ENCODE measurements at places on chromosomes 4 and X.

DNA sequence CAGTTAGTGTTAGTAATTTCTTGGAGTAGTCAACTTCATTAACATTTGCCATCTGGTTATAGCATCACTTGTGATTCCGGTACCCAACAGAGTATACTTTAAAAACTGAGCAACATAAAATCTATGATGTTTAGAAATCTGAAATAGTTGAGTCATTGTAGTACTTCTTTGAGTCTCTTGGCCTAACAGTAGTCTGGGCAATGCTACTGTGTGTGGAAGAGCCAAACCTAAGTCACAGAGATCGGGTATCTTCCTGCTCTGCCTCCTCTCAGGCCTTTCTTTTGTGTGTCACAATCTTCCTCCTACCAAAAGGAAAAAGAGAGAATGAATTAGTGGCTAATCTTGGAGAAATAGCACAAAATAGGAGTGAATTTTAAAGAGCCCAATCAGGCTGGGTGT lies 25.5 kb downstream of the DCUN1D4 start:
- no peak for DNase-seq

- DNase-seq: no peak
Observed at GRCh38 chr4:825971-826330, at the start of gene CPLX1. TSS of gene CPLX1 (minus strand) at chr4:826129. CDS start at chr4:824522, 1,607 bp downstream.

DNA sequence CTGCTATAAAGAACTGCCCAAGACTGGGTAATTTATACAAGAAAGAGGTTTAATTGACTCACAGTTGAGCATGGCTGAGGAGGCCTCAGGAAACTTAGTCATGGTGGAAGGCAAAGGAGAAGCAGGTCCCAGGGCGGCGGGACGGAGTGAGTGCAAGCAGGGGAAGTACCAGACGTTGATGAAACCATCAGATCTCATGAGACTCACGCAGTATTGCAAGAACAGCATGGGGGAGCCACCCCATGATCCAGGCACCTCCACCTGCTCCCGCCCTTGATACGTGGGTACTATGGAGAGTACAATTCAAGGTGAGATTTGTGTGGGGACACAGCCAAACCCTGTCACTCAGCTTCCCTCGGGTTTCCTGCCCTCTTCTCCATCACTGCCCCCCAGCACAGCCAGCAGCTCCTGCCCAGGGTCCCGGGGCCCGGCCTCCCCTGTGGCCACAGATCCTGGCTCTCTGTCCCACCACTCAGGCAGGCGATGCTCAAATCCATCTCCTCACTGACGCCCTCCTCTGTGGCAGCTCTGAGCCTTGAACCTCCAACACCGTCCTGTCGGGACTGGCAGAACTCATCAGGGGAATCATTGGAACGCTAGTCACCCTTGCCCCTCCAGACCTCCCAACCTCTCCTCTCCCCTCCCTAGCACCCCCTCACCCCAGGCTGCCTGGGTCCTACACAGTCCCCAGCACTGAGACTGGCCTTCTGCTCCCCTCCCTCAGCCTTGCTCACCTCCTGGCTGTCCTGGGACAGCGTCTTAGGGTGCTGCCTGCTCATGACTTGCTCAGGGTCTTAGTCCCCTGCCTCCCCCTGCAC lies 37.6 kb downstream of the FGFRL1 start:
- no peak for DNase-seq

DNA sequence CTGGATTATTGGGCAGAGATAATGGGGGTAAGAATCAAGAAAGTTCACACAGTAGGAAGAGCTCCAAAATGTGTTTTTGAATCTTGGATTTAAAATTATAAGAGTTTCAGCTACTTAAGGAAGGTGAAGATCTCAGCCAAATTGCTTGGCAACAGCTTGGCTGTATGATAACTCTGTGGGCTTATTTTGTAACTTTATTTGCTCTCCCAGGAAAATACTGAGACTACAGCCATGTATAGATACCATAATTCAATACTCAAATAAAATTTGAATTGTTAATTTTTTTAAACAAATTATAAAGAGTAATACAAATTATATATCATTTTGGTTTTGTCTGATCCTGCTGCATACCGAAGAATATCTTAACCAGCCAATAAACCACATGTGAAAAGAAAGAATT lies 129.5 kb upstream of the INPP4B start:
- DNase-seq: no peak

GRCh38 chrX:56802921-56803849 lies 74.1 kb downstream of the NBDY start:
- DNase-seq: peak; percentile 75

GRCh38 chr4:114654592-114654991 lies 56.0 kb downstream of the UGT8 start:
- DNase-seq: no peak

DNA sequence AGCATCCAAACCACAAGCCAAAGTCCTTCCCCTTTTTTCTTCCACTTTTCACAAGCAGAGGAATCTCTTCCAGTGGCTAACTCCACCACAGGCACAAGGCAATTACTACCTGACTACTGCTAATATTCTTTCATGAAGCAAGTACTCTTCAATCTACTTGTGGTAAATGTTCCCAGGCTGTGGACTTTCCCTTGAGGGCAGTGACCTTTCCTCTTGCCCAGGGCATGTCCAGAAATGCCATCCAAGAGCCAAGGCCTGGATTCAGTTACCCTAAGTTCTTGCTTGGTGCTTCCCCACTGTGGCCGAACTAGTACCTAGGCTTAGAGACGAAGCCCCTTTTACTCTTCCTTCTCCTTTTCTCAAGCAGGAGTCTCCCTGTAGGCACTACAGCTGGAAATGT lies 400.7 kb downstream of the DCAF12L2 start:
- DNase-seq: no peak

DNA sequence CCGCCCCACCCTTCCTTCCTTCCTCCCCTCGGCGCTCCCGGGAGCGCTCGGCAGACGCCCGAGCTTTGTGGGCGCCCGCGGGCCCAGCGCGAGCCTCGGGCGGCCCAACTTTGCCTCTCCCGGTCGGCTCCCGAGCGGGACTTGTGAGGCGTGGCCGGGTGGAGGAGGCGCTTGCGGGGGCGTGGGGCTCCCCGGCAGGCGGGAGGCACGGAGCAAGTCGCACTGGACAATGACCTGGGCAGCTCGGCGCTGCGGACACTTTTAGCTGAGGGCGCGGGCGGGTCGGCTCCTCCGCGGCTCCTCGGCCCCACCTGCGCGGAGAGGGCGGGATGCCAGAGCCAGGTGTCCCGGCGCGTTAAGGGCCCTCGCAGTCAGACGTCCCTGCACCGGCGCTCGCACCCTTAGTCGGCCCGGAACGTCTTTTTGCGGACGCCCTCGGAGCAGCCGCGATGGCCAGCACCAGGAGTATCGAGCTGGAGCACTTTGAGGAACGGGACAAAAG lies 385 bp downstream of the DCLK2 start:
- DNase-seq: no peak

DNA sequence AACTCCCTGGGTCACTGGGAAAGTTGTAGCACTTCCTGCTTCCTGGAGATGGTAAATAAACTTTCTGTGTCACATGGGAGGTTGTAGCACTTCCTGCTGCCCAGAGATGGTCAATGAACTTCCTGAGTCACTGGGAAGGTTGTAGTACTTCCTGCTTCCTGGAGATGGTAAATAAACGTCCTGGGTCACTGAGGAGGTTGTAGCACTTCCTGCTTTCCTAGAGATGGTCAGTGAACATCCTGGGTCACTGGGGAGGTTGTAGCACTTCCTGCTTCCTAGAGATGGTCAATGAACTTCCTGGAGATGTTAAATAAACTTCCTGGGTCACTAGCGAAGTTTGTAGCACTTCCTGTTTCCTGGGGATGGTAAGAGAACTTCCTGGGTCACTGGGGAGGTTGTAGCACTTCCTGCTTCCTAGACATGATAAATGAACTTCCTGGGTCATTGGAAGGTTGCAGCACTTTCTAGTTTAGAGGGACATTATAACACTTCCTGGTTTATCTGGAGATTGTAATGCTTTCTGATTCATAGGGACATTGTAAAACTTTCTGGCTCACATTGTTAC lies 62.3 kb upstream of the CD99 start:
- no peak for DNase-seq

GRCh38 chrX:103789004-103789403 lies 12.4 kb downstream of the PLP1 start:
- no peak for DNase-seq

DNA sequence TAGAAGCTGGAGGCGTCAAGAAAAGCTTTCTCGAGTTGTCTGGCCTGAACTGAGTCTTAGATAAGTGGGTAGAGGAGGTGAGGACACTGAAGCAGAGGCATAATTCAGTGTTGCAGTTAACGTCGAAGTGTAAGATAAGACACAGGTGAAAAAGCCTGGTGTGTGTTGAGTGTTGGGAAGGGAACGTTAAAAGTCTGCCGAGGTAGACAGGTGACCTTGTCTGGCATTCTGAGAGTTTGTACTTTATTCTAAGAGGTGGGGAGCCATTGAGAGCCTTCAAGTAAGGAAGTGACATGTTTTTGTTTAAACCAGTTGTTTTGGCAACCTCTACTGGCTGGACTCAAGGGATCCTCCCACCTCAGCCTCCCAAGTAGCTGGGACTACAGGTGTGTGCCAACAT lies 219.1 kb downstream of the SHROOM3 start:
- DNase-seq: no peak

DNA sequence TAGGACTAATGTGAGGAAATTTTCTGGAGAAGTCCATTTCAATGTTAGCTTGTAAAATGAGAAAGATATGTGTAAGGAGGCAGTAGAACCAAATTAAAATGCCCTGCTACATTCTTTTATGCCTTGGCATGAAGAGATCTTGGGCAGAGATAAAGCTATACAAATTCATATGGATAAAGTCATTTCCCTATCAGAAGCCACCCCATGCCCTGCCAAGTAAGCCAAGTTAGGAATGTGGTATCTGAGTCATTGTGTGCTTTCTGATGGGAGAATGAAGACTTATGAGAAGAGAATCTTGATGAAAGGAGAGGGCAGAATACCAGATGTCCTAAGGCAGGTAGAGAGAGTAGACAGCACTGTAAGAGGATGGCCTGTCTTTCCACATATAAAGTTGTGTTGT lies 83.7 kb downstream of the TEX13A start:
- DNase-seq: no peak

DNA sequence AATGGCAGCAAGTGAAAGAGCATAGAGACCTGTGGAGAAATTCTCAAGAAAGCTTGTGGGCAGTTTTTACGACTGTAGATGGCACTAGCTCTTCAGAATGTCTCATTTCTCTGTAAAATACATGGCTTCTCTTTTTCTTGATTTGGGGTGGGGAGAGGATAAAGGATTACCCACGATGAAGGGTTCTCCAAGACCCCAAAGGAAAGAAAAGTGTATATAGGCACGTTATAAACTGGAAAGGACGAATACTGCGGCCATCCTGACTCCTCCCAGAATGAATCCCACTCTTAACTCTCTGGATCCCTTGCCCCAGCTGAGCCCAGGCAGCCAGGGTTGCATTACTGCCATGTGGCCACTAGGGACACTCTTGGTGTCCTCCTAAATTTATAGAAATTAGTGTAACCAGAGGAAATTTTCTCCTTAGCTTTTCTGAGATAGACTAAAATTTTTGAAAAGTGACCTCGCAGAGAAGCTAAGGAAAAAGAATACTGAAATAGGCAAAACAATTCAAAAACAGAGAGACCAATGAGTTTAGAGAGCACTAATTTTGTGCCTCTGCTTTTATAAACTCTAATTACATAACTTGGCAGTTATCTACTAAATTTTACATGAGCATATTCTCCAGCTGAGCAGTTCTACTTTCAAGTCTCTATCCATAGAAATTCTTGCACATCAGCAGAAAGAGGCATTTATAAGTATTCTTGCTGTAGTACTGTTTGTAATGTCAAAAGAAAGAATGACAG lies 37.8 kb upstream of the PCDH19 start:
- DNase-seq: peak; percentile 36

GRCh38 chr4:25667931-25668557 lies 12.4 kb downstream of the SLC34A2 start:
- peak; percentile 44 for DNase-seq

DNA sequence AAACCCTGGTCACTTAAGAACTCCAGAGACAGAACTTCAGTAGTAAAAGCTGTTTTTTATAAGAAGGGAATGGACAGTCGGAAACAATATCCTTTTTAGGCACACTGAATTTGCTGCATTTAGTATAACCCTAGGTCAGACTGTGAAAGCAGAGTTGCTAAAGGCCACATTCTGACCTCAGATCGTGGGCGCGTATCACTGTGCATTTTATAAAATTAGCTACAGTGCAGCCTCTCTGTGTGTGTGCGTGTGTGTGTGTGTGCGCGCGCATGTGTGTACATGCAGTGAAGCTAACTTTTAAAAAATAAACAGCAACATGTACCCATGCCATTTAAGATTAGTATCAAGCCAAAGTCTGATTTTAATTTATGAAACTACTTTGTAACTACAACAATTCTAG lies 8.0 kb downstream of the ZNF827 start:
- DNase-seq: no peak

DNA sequence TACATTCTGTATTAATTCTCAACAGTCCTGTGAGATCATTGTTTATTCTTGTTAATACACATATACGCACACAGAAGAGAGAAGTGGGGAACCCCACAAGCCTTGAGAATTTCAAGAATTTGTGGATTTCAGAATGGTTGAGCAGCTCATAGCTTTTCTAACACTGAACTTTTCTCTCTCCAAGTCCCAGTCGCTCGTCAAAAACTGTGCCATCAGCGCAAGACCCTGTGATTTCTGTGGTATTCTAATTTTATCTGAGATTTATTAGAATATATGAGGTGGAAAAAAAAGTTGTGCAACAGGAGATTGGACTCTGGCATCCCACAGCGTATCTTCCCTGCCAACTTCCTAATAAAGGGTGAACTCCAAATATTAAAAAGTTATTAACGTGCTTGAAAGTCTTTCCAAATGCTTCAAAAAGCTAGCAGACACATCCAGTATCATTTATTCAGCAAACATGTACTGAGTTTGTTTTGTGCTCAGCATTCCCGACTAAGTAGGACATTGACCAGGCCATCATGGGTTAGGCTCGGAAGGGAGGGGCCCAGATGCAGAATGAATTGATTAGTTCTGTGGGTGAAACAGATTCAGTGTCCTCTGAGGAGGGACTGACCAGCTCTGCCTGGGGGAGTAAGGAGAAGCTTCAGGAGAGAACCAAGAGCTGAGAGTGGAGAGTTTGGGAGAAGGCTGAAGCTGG lies 165.6 kb downstream of the CBR4 start:
- no peak for DNase-seq

- DNase-seq: peak; percentile 82
Observed at GRCh38 chr4:23728393-23728792, 161.5 kb downstream of the PPARGC1A start.

DNA sequence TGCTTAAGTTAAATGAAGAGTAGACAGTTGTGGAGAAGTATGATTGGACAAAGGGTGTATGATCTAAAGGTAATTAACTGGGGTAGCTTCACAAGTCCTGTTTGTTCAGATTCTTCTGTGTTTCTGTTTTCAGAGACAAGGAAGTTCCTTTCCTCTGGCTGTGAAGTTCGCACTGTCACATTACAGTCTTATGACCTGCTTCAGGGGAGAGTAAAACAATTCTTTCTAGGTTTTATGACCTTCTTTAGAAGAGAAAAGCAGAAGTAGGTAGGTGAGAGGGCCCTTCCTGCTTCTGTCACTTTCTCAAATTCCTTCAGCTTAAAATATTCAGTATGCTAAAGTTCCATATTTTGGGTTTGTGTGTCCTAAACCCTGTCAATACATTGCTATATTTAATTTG lies 211.9 kb downstream of the SOX3 start:
- DNase-seq: no peak
